Karpas-422 (cell line): ENCODE measurements at places on chromosomes 11 and 22. TPM values are rescaled to one million over a fixed set of nuclear protein-coding genes. Genes with fewer than 3 reads are reported as not detected.

The MADD gene
- 31.2 and 53.5 TPM in 2 replicates for total RNA-seq

The TRIM48 gene
- not detected in 2 replicates for total RNA-seq

The OR2AT4 gene
- 0.04 TPM in 1 of 2 replicates, not detected in the other for total RNA-seq

The SLC17A6 gene
- not detected in 2 replicates for total RNA-seq

The MUC6 gene
- not detected in 2 replicates for total RNA-seq

The KRTAP5-2 gene
- total RNA-seq: not detected in 2 replicates

DNA sequence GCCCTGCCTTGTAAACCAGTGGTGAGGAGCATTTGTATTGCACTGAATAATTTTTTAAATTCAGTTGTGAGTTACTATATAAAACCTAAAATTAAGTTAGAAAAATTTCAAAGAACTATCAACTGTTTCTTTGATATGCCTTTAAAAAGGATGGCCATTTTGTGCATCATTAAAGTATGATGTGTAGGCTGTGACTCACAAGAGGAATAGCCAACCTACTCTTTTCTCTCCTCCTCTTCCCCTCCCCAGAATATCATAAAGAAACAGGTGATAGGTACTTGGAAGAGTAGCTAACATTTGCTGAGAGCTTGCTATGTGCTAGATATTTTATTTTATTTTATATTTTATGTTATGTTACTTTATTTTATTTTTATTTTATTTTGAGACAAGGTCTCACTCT is 10.6 kb upstream of the PIK3C2A start:
- no peak for DNase-seq

GRCh38 chr11:105298630-105299029 is 159.1 kb upstream of the CARD18 start:
- no peak for DNase-seq

- no peak for DNase-seq
Observed at GRCh38 chr11:44572884-44573283, 7.4 kb downstream of the CD82 start.

DNA sequence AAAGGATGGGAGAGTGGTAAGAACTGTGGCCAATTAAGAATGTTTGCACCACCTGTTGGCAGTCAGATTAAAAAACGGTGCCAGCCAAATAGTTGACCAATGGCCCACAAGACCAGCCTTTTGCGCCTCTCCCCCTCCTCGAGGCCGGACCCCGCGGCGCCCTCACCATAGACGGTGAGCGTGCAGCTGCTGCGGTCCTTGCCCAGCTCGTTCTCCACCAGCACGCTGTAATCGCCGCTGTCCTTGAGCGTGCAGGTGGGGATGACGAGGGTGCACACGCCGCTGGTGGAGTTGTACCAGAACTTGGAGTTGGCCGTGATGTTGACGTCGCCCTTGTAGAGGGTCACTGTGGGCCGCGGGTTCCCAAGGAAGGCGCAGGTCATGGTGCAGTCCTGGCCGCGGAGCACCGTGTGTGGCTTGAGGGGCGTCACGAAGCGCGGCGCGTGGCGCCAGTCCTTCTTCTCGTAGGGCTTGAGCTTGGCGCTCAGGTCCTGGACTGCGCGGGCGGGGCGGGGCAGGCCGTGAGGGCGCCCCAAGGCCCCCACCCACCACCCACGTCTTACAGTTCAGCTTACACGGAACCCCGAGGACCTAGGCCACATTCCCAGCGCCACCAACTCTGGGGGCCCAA is 7.2 kb downstream of the TMEM86A start:
- no peak for DNase-seq

DNA sequence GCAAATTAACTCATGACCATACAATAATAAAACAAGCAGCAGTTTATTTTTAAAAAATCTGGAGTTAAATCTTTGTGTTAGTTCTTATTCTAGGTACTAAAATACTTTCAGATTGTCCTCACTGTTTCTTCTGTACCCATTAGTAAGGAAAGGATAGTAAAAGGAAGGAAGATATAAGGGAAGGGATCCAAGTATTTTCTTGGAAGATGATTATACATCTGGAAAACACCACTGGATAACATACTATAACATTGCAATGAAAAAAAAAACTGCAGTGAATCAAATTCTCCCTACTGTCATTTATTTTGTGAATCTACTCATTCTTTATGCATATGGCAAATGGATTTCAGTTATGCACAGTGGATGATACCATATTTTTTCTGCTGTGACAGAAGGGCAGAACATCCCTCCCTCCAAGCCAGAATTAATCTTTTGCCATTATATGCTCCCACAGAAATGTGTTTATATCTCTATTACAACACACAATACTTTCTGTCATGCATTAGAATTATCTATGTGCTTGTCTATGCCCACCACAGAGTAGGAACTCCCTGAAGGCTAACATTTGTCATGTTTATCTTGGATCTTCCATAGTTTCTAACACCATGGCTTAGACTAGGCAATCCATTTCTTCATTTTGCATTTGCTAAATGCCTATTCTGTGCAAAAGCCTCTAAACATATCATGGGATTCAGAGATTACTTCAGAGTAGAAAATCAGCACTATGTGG is 282.3 kb upstream of the CTSC start:
- no peak for DNase-seq

DNA sequence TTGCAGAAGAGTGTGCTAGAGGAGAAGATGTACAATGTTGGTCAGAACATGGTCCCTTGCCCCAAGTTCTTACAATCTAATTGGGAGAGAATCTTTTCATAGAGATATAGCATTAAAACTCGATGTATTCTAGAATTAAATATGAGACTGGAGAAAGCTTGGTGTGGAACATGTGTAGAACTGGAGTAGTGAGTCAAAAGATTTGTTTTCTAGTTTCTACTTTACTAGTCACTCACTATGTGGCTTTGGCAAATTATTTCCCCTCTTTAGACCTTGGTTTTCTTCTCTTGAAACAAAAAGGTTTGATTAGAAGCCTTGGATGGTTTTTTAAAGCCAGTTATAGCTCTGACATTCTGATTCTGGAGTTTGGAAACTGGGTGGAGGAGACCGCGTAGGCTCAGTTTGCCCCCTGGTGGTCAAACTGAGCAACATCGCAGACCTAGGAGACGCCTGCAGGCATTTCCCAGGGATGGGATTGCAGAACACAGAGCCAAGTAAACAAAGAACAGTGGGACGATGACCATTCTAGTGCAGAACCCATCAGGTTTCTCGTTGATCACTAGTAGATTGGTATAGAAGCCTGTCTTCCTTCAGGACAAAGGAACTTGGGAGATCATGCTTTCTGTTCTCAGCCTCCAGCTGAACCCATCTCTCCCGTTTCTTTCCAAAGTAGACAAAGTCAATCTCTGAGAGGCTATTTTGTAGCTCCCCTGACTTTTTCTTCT is 8.5 kb upstream of the CHRDL2 start:
- peak; percentile 80 for DNase-seq

- no peak for DNase-seq
Observed at GRCh38 chr22:29054251-29054767, 7.3 kb downstream of the C22orf31 start.

GRCh38 chr11:129888451-129888850 is 6.9 kb downstream of the NFRKB start:
- no peak for DNase-seq

DNA sequence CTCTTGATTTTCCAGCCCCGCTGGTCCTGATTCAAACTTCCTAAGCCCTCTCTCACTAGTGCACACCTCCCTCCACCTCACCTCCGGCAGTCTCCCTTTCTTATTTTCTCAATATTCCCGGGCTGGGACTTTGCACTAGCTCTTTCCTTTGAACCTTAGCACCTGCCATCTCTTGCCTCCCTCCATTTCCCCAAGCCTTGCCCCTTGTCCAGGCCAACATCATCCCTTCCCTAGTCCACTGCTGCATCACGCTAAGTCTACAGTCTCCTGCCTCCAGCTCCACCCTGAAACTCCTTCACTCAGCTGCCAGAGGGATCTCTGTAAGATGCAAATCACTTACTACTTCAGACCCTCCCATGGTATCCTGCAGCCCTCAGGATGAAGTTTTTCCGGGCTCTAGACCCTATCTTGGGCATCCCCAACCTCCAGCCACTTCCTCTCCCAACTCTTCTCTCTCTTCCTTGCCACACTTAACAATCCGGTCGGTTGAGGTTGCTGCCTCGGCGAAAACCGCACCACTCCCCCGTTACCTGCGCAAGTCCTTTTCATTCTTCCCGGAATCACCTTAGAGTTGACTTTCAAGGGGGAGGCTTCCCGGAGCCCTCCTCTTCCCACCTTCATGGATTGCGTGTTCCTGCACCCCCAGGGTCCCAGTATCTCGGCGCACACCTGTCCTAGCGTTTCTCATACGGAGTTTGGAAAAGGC is 42.7 kb downstream of the NECTIN1 start:
- no peak for DNase-seq

DNA sequence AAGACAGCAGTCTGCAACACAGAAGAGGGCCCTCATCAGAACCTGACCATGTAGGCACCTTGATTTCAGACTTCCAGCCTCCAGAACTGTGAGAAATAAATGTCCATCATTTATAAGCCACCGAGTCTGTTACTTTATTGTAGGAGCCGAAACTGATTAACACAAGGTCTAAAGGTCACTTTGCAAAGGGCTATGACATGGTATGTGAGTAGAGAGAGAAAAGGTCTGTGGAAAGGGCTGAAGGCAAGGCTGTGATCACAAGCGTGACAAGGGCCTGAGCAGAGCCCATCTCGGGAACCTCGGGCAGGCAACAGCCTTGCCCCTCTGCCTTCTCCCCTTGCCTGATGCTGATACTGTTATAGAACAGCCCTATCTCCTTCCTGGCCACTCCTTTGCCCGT is 73.4 kb upstream of the TEAD1 start:
- DNase-seq: peak; percentile 30

- DNase-seq: no peak
Observed at GRCh38 chr11:106581399-106581798, 436.9 kb downstream of the GUCY1A2 start.

DNA sequence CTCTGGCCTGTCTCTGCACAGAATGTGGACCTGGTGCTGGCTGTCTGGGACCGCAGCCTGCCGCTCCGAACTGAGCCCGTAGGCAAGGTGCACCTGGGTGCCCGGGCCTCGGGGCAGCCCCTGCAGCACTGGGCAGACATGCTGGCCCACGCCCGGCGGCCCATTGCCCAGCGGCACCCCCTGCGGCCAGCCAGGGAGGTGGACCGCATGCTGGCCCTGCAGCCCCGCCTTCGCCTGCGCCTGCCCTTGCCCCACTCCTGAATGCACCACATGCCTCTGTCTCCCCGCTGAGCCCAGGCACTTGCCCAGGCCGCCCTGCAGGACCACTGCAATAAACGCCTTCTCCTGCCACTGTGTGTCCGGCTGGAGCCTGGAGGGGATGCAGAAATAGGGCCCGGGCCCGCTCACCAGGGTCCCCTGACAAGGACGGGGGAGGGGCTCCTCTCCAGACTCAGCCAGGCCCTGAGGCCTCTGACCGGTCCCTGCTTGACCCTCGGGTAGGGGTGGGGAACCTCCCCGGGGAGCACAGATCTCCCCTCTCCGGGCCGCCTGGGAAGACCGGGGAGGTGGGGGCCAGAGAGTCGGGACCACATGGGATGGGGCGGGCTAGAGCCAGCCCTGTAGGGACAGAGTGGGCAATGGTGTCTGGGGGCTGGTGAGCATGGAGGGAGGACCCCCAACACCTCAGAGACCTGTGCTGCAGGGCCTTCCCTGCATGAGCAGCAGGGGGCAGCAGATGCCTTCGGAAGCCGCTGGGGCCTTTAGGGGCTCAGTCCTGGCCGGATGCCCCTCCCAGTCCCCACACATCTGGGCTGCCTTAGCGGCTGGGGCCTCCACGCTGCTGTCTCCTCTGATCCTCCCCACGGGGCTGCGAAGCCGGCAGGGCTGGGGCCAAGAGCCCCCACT is 1.4 kb upstream of the TNNI2 start:
- DNase-seq: peak; percentile 95

GRCh38 chr11:127106938-127107337 is 106.4 kb upstream of the KIRREL3 start:
- DNase-seq: no peak

DNA sequence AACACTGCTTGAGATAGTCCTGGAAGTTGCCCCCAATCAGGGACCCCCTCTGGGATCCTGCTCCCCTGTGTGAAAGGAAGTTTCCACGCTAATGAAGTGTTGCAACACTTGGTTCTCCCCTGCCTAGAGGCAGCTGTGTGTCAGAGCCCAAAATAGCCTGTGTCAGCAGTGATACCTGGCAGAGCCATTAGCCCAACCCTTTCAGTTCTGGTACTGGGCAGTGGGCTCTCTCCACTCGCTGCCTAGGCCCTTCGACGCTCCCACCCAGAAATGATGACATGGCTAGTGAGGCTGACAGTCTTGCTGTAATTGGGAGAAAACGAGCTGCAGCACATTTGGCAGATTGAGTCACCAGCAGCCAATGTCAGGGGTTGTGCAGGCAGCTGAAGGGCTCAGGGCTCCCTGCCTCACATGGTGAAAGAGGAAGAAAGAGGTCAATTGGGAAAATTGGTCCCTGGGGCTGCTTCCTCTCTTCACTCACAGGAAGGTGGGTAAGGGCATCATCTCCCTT is 1.4 kb upstream of the NXF1 start:
- DNase-seq: peak; percentile 56

DNA sequence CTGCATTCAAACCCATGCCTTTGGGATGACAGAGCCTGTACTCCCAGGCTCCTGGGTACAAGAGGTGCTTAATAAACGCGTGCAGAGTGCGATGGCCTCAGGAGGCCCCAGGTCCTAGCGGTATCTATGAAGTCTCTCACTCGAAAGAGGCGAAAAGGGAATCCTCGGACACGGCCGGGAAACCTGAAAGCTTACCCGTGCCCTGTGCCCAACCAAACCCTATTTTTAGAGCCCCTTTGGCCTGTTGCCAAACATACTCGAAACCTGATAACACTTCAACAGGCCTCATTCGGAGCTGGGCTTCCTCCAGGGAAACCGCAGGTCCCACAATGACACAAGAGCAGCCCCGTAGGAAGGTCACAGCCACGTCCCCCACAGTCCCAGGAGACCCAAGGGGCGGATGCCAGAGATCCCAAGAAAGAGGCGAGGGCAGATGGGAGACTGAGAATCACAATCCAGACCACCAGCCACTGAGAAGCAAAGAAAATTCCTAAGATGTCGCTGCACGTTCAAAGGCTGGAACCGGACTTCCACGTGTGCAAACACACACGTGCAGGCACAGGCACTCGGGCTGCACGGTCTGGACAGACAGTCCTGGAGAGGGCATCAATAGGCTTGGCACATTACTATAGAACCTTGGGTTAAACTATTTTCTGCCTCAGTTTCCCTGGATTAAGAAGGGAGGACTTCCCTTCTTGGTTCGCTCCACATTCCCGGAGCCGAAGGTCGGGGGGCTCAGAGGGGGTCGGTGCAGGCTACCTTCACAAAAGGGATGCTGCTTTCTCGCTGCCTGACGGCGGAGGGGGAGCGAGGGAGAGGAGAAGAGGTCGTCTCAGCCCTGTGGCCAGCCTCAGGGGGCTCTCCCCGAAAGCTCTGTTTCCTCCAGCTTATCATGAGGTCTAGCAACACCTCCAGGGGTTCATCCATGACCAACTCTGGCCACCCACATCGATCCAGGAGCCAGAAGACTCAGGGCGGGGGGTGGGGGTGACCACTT is 8.2 kb downstream of the PDGFB start:
- peak; percentile 70 for DNase-seq

- no peak for DNase-seq
Observed at GRCh38 chr11:67470337-67471002, 1.4 kb upstream of the TMEM134 start.

GRCh38 chr11:78731027-78731426 is 156.4 kb upstream of the NARS2 start:
- no peak for DNase-seq

- no peak for DNase-seq
Observed at GRCh38 chr22:42754658-42755057, 34.0 kb upstream of the A4GALT start.
